RPMI7951 (cell line): ENCODE measurements at places on chromosomes 13 and 19.

DNA sequence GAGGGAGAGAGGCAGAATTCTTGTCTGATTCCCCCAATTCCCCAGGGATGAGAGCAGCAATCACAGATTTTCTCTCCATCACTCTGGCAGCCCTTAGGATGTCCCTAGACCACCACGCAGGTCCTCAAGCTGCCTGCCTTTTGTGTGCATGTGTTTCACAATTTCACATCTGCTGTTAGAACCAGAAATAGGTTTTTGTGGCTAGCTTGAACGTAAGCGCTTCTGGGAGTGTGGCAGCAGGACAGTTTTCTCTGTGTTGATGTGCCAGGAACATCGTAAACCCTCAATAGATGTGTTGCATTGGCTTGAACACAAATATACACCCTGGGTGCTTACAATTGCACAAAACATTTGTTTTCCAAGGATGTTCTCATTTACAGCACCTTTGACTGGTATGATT, 78.8 kb upstream of the TMTC4 start:
- DNase-seq: no peak

DNA sequence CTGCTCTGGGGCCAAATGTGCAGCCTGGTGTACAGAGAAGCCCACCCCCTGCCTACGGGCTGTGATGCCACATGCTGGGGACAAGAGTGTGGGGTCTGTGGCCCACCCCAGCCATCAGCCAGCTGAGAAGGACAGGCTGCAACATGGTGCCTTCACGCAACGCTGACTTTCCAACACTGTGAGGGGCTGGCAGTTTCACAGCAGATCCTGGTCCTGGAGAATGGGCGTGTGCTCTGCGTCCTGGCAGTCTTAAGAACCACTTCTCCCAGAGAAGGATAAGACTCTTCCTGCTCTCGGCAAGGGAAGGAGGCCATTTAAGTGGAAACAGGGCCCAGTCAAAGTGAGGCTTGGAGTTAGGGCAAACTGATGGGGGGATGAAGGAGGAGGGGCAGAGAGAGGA, 4.6 kb downstream of the LRRC4B start:
- DNase-seq: no peak

DNA sequence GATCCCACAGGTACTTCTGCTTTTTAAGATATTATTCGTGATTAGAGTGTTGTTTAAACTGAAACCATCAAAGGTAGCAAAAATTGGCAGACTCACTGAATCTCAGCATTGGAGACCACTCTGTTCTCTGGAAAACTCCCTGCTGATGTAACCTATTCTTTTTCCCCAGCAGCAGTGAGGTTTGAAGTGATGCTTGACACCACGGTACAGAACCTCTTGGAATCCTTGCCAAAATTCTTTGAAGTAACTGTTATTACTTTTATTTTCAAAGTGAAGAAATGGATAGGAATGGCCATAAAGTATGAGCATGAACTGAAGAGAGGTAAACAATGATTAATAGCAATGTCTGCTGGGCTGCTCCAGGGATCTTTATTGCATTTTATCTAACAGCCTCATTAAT, 66.4 kb upstream of the KL start:
- no peak for DNase-seq

GRCh38 chr13:41463838-41464602, 6.7 kb downstream of the RGCC start:
- DNase-seq: no peak

GRCh38 chr13:87887459-87888123, 216.4 kb downstream of the SLITRK5 start:
- DNase-seq: no peak

DNA sequence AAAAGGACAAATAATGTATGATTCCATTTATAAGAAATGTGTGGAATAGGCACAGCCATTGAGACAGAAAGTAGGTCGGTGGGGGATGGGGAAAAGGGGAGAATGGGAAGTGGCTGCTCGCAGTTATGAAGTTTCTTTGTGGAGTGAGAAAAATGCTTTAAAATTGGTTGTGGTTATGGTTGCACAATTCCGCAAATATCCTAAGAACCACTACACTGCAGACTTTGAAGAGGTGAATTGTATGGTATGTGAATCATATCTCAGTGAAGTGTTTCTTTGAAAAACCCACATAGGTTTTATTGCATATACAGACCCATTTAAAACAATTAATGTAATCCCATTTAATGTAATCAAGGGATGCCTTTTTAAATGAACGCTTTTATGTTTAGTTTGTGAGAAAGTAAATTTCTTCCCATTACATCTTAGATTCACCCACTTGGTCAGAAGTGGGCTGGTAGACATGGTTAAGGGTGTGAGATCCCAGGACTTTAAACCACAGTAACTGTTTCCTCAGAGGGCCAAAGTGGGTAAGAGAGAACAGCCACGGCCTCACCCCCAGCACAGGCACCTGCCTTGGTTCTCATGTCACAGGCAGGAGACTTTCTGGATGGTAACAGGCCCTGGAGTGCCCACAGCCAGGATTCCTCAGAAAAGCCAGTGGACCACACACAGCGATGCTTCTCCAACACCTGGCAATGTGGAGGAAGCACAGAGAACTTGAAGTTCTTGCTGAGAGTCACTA, 119.3 kb upstream of the GJB6 start:
- DNase-seq: peak; percentile 58

GRCh38 chr19:42148266-42148665, 16.0 kb upstream of the POU2F2 start:
- no peak for DNase-seq

DNA sequence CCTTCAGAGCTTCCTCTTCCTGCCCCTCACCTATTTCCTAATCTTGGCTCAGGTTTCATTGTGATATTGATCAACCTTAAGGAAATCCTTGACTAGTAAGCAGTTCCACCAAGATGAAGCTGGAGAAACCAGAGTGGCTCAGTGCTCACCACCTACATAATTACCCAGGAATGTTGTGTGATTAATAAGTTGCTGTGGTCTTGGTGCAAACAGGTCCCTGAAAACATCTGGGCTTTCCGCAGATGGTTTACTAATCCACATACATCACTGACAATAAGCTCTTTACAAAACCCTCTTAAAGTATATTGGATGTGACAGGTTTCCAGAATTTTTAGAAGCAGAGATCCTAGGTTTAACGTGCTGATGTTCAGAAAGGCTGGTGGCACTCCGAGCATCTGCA, 8.6 kb upstream of the SERP2 start:
- peak; percentile 87 for DNase-seq

- no peak for DNase-seq
Measured at GRCh38 chr13:99120751-99121150, 79.9 kb upstream of the UBAC2 start.

GRCh38 chr19:13099073-13099999, 3.3 kb downstream of the LYL1 start:
- no peak for DNase-seq

- no peak for DNase-seq
Measured at GRCh38 chr13:99316224-99316623, 9.0 kb upstream of the GPR183 start.

DNA sequence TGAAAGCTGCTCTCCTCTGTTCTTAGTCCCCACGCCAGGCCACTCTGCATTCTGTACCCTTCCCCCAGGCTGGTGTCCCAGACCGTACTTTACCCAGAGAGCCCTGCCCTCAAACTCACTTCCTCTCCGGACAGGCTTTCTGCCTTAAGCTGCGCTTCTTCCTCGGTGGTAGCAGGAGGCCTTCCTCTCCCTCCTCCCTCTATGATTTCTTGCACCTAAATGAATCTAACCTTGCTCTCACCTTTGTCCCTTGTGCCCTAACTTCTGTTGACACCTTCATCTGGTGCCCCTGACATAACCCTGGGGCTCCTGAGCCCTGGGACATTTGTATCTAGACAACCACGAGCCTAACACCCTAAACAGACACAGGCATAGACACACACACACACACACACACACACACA, 29.6 kb upstream of the CEACAM21 start:
- no peak for DNase-seq

DNA sequence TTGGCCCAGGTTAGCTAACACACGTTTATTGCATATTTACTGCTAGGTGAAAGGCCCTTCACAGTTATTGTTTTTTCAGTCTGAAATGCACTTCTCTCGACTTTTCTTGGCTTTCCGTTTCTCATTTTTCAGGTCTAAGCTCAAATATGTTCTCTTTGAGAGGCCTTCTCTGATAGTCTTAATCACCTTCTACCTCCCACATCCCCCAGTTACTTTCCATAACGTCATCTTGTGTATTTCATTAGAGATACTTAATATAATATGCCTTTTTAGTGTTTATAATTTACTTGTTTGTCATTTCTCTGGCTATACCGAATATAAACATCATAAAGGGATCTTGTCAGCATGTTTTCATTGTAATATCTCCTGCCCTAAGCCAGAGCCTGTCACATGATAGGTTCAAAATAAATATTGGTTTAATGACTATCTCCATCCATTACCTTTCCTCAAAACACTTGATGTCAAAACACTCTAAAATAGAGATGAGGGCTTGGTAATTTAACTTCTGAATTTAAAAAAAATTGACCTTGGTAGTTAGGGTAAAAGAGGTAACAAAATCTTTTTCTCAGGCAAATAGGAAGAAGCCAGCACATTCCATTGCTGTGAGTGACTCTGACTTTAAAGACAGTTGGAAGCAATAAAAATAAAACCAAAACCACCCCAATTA, 168.6 kb upstream of the RFC3 start:
- DNase-seq: no peak

DNA sequence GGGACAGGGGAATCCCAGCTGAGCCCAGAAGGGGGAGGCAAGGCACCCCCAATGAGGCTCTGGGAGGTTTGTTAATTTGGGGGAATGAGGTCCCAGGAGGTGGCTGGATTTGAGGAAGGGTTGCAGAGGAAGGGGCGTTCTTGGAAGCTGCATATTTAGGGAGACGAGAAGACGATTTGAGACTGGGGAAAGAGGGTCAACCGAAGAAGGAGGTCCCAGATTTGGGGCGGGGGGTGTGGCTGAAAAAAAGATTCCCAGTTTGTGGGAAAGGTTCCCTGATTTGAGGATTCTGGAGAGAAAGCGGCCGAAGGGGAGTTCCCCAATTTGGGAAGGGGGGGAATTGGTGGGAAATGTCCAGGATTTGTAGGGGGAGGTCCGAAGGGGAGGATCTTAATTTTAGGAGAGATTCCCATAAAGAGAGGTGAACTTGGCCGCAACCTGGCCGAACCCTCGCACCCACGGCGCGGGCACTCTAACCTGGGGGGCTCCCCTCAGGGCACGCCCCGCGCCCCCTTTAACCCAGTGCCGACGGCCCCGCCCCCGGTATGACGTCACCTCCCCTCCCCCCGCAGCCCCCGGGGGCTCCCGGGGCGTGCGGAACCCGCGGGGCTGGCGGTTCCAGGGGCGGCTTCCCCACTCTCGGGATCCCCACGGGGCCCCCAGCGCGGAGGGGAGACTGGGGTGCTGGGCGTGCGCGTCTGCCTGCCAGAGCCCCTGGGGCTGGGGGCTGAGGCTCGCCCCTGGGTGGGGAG, 1.2 kb downstream of the PTPRS start:
- DNase-seq: no peak

- DNase-seq: no peak
Measured at GRCh38 chr13:99542788-99543406, 41.6 kb downstream of the TM9SF2 start.

DNA sequence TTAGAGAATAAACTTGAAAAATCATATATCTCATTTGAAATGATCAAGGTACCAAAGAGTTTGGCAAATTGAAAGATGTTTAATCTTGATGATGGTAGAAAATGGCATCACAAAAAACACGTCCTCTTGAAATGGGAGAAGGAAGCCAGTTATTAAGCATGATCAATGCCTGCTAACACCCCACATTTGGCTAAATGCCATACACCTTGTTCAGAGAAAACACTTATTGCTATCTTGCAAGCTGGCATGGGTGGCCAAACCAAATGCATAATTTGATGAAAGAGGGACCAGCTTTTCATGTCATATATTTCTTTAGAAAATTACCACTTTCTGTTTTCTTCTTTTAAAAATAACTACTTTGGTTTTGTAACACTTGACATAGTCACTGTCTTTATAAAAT, 141.3 kb downstream of the ZAR1L start:
- DNase-seq: no peak

DNA sequence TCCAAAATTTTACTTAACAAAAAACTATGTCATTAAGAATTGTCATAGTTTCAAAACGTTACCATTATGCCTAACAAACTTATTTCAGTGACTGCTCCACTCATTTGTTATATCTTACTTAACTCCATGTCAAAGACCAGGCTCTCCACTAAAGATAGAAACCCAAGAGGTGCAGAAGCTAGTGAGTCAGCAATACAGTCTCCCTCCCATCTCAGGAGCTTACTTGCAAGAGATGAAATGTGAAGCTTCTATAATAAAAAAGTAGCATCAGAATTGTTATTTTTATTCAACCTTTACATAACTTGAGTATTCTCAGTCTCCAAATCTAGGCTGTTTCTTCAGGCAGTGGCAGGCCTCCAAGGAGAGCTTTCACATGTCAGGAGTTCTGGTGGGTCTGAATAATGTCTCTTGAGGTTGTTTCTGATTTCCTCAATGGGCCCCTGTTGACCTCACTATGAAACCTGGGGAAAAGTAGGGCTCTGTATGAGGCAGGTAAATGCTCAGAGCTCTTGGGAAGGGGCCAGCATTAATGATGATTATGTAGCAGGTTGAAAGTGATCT, 242.0 kb downstream of the NDFIP2 start:
- no peak for DNase-seq

DNA sequence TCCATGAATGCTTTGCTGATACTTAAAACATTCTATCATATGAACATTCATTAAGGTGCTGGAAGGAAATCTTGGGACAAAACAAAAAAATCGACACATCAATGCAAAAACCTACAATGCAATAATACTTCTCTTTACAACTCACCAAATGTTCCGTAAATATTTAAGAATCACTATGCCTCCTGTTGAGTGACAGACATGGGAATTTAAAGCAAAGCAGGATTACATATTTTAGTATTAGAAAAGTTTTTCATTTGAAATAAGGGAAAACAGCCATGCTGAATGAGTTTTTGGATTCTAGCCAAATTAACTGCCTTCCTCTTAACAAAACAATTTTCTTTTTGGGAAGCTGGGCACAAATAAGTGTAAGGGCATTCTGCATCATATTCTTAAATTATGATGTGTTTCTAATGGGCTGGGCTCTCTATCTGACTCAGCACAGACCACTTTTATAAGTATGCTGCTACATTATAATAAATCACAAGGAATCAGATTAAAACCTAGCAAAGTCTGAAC, 93.7 kb downstream of the RBM26 start:
- no peak for DNase-seq

DNA sequence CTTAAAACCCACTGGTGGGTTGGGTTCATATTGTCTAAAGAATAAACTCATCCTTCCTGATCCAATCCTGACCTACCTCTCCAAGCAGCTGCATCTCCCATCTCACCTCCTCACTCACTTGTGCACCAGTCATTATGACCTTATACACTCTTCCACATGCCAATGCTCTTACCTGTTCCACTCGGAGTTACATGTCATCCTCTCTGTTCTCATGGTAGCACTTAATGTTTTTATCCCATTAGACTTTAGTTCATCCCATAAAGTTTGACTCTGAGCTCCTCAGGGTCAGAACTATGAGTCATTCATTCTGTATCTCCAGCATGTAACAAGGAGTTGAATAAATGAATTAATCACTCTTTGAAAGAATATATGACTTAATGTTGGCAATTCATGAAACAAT, 330.2 kb downstream of the KLF12 start:
- peak; percentile 31 for DNase-seq

- no peak for DNase-seq
Measured at GRCh38 chr13:67857581-67858310, 627.6 kb upstream of the PCDH9 start.
